ENCODE measurements at places on chromosomes 2 and 18.

GRCh38 chr2:156892467-156893281, 364.8 kb upstream of the GALNT5 start:
- DNase-seq, result peak; percentile 58

- peak; percentile 73 for DNase-seq
Measured at GRCh38 chr18:21735452-21736015, 5.1 kb upstream of the MIB1 start.

GRCh38 chr2:168757223-168757622, 45.2 kb upstream of the NOSTRIN start:
- DNase-seq, result no peak

GRCh38 chr18:14776801-14777200, 28.8 kb downstream of the ANKRD30B start:
- DNase-seq, result no peak

- DNase-seq, result no peak
Measured at GRCh38 chr2:55587-56448, 9.5 kb upstream of the FAM110C start.

DNA sequence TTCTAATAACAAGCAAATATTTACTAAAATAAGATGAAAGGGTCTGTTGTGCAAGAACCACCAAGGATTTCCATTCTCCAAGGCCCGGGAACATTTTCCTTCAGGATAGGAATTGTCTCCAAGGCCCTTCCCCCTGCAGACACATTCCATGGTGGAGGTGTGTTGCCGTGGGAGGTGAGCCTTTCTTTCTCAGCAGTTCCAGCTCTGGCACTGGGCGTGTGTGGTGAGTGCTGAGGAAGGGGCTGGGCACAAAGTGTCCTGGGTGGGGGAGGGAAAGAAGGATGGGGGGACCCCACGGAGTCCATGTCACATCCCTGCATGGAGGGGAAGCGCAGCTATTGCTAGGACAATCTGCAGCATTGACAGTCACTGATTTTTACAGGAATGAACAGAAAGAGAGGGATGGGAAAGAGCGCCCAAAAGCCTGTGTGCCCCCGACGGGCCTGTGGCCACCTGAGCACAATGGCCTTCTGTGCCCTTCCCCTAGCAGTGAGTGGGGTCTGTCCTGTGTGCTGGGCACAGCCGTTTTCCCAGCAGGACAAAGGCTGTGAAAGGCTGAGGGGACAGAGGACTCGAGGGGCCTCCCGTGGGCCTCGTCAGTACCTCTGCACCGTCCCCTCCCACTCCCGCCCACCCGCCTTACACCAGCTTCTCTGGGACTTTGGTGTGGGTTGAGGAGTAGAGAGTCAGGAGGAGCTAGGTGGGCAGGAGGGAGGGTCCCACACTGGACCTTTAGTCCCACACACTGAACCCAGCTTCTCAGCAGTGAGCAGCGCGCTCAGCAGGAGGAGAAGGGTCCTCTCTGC, 79.8 kb downstream of the PTGR3 start:
- no peak for DNase-seq

DNA sequence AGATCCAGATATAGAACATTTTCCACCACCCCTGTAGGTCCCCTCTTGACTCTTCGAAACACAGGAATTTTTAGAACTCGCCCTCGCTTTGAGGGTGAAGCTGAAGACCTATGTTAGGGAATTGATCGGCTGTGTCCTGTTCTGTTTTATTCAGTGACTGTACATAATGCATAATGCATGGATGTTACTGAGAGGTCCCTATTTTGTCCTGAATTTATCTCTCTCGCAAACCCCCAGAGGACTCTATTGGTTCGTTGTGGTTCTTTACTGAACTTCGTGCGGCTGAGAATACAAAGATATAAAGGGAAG, 431 bp upstream of the EIF5B start:
- no peak for DNase-seq

GRCh38 chr2:61949714-61950560, 44.5 kb downstream of the COMMD1 start:
- peak; percentile 28 for DNase-seq

DNA sequence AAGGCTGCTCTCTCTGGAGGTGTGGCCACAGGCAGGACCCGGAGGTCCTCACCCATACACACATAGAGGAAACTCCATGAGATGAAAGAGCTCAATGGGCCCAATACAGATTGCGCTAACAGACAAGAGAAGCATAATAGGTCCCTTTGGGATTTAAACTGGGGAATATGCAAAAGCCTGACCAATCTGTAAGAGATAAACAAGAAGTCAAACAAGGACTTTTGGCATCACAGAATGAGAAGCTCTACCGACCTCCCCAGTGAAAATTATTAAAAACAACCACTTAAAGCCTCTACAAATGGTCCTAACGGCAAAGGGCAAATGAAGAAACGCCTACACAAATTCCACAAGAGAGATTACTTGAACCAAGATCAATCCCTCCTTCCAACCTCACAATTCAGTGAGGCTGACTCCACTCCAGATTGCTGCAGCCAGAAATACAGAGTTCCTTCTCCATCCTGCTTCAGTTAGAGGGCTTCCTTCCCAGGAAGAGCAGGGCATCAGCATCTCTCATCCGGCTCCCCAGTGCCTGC, 10.8 kb downstream of the IWS1 start:
- no peak for DNase-seq

GRCh38 chr18:76892832-76893231, 70.5 kb downstream of the ZNF236 start:
- no peak for DNase-seq

- no peak for DNase-seq
Measured at GRCh38 chr2:215613280-215613679, 177.4 kb upstream of the FN1 start.

- DNase-seq, result no peak
Measured at GRCh38 chr2:25129901-25130520, 38.4 kb downstream of the POMC start.

GRCh38 chr2:26649322-26649721, 8.2 kb upstream of the CIB4 start:
- DNase-seq, result no peak

DNA sequence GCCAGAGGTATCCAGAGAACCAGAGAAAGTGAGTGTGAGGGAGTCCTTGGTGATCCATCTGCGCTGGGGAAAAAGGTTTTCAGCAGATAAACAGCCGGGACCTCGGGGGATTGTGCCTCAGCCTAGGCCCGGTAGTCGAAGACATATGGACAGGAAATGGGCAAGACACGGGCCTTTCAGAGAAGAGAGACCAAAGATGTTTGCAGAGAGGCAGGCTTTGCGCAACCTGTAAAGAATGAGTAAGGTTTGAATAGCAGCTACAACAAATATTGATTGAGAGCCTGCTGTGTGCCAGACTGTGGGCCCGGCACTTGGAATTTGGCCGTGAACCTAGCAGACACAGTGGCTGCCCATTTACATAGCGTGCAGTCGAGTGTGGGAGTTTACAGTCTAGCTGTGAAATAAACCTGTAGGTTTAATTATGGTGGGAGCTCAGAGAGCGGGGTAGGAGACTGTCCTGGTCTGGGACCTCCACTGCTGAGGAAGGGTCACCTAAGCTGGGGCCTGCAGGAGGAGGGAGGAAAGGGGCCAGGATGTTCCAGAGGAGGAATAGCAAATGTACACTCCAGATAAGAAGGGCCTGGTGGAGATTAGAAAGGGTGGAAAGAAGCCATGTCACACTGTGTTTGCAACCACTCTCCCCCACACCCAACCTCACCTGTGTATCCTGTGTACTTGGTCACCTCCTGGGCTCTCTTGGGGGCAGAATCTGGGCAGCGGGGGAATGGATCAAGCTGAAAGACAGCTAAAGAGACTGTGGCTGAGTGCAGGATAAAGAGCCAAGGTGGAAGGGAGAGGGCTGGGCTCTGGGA, 3.0 kb downstream of the SH2D6 start:
- DNase-seq, result peak; percentile 83

- peak; percentile 34 for DNase-seq
Measured at GRCh38 chr2:201852462-201852861, 46.1 kb downstream of the CDK15 start.

DNA sequence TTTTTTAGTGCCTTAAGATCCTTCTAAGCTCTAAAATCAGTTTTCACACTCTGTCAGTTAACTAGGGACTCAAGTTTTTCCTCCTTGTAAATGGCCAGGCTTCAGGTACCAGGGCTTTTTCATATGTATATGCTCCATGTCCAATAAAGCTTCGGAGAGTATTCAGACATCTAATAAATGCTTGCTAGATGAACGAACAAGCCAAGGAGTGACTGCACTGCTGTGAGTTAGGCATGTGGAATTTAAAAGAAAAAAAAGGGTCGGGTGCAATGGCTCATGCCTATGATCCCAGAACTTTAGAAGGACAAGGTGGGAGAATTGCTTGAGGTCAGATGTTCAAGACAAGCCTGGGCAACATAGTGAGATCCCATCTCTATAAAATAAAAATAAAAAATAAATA, 81.9 kb downstream of the CDH2 start:
- peak; percentile 59 for DNase-seq

DNA sequence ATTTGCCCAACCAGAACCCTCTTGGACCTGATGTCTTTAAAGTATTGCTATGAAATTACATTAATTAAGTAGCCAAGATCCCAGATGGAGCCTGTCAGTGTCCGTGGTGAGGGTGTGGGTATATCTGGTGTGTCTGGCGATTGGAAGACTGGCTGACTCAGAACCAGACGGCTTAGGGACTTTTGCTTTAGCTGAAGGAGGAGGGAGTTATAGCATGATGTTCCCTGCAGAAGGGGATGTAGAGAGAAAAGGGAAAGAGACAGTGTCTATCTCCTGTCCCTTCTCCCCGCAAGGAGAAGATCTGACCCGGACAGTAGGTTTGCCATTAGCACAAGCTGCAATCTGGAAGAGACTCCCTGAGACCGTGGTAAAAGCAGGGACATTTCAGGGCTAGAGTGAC, 60.6 kb downstream of the POU3F3 start:
- no peak for DNase-seq

GRCh38 chr2:209424199-209424701, 403 bp downstream of the MAP2 start:
- no peak for DNase-seq

DNA sequence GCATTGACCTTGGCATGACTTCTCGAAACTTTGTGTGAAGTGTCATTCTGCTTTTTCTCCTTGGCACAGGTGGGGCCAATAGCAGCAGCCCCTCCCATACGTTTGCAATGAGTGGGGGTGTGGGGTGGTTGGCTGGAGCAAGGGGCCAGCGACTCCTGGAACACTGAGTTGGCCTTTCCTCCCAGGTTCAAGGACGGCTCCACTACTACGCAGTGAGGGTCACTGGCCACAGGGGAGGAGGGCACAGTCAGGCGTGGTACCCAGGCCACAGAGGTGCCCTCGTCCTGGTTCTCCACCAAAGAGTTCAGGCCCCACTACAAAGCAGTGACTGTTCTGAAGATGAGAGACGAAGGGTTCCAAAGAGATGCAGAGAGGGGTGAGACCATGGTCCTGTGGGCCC, 70.6 kb upstream of the OTOS start:
- no peak for DNase-seq

DNA sequence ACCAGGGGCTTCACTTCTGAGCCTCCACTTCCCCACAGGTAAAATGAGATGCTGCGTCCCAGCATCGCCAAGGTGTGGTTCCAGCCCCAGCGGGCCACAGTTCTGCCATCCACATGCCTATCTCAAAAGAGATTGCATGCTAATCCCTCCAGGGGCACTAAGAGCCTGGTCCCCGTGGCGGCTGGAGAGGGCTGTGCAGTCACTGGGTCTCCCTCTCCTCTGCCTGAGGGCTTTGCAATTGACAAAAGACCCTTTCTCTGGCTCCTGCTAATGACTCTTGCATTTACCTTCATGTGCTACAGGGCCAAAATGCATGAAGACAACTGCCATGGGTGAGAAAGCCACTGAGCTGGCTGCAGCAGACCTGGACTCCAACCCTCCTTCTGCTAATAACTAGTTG, 18.5 kb downstream of the ZBTB7C start:
- no peak for DNase-seq

DNA sequence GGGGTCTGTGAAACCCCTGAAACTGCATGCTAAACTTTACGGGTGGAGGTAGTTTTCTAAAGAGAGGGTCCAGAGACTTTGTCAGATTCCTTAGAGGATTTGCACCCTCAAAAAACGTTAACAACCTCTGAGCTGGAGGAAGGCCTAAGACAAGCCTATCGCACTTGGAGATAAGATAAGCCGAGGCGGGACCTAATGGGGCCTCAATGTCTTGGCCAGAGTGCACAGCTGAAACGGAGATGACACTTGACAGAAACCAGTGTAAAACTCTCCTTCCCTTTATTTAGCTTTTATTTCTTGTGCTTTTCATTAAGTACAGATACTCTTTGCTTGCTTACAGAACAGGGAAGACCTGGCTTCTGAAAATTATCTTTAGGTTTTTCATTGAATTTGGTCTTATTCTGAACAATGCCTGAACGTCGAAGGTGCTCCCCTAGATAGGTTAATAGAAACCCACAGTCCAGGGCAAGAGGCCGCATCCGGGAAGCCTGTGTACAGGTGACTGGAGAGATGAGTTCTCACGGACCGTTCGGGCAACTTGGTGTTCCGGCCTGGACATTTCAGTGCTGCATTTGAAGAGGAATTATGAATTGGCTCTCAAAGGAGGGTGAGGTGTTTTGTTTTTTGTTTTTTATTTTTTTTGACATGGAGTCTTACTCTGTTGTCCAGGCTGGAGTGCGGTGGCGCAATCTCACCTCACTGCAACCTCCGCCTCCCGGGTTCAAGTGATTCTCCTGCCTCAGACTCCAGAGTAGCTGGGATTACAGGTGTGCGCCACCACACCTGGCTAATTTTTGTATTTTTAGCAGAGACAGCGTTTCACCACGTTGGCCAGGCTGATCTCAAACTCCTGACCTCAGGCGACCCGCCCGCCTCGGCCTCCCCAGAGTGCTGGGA, 49.7 kb downstream of the SH3BP4 start:
- DNase-seq, result peak; percentile 91

- no peak for DNase-seq
Measured at GRCh38 chr18:53819671-53820070, 404.8 kb downstream of the MBD2 start.

DNA sequence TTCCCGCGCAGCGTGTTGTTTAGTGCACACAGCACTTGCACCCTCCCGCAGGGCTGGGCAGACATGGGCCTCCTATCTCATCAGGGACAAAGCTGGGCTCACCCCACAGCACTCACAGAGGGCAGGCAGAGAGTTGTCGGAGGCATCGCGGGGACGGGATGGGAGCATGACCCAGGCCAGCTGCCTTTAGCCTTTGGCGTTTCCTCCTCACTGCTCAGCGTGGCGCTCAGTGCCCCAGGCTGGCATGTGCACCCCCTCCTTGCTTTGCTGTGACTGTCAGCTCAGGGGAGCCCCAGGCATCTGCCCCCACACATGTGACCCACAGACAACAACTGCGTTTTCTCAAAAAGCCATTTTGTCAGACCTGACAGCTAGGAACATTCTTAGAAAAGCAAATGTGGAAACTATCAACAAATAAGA, 101.1 kb downstream of the RNF144A start:
- no peak for DNase-seq

DNA sequence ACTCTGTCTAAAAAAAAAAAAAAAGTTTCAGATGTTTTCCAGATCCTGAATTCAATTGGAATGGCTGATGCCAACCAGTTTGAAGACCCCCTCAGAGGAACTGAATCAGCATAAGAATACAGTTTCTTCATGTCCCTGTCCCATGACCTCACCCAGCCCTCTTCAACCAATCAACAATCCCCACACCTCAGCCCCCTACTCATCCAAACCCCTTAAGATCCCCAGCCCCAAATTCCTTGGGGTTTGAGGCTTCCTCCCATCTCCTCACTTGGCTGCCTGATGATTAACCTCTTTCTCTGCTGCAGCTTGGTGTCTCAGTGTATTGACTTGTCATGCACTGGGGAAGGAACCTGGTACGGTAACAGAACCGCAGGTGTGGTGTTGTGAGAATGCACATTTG, 97.6 kb upstream of the CABLES1 start:
- DNase-seq, result no peak

- peak; percentile 37 for DNase-seq
Measured at GRCh38 chr18:45686891-45687611, 36.9 kb upstream of the SLC14A1 start.
